Progenitor cell of endocrine pancreas (in vitro differentiated cells): ENCODE measurements at places on chromosomes 5 and 9. TPM values are rescaled to one million over a fixed set of nuclear protein-coding genes. Genes with fewer than 3 reads are reported as not detected.

GRCh38 chr9:127485995-127486394 is 34.7 kb downstream of the LRSAM1 start:
- no peak for DNase-seq

IL31RA gene
- total RNA-seq: 0.17 TPM in 1 of 2 replicates, not detected in the other

DNA sequence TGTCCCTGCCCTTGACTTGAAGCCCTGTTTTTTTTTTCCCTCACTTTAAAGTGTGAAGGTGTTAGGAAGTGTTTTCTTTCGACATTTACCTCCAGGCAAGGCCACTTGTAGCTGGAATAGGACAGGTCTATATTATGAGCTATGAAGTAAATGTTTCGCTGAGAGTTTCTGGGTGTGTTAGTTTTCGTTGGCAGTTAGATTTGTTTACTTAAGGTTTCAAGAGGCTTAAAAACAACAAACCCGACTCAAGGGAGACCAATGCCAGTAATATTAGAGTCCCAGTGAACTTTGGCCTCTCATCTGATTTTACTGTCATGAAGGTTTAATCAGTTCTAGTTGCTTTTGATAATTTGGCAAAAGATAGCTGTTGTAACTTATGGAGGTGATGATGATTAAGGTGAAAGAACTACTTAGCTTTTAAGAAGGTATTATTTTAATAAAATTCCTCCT is 25.2 kb downstream of the OCLN start:
- no peak for DNase-seq

CER1 gene
- total RNA-seq: 0.73 TPM in 1 of 2 replicates, not detected in the other

DNA sequence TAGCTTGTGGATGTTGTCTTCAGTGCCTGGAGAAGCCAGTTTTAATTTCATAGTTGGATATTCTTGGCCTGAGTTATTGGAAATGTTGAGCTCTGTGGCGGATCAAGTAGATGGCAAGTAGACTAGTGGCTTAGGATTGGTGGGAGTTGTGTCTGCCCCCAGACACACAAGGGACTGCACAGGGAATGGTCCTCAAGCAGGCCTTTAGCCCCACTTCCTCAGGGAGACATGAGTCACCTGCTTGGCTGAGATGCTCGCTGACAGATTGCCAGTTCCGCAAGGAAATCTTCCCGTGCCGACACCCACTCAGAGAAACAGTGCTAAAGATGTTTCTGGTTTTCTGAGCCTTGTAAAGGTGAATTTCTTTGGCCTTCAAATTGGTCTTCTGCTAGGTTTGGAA is 18.8 kb upstream of the CATSPER3 start:
- no peak for DNase-seq

PROP1 gene
- total RNA-seq: not detected in 2 replicates

BRINP1 gene
- total RNA-seq: 0.79 and 1.1 TPM in 2 replicates

GRCh38 chr5:56596155-56596554 is 219.2 kb upstream of the MAP3K1 start:
- DNase-seq: no peak

SLCO6A1 gene
- 2.0 and 4.9 TPM in 2 replicates for total RNA-seq

MRPS2 gene
- 36.5 and 40.0 TPM in 2 replicates for total RNA-seq

- no peak for DNase-seq
These were observed 1231.9 kb upstream of the C9orf72 start for GRCh38 chr9:28805197-28805596.

DIRAS2 gene
- total RNA-seq: not detected in 2 replicates

PCDHGC3 gene
- total RNA-seq: 25.8 and 29.7 TPM in 2 replicates

DNA sequence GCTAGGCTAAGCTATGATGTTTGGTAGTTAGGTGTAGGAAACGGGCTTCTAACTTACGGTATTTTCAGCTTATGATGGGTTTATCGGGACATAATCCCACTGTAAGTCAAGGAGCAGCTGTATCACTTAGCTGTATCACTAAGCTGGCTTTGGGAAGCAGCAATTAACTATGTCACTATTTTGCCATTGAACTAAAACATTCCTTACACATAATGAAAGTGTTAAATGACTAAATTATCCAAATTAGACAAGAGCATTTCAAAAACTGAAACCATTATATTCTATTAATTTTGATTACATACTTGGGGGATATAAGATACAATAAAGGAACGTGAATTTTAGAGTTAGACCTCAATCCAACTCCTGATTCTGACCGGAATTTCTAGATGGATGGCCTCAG is 188.3 kb downstream of the AGTPBP1 start:
- DNase-seq: no peak

- DNase-seq: no peak
These were observed 48.7 kb upstream of the POMT1 start for GRCh38 chr9:131454028-131454427.

DNA sequence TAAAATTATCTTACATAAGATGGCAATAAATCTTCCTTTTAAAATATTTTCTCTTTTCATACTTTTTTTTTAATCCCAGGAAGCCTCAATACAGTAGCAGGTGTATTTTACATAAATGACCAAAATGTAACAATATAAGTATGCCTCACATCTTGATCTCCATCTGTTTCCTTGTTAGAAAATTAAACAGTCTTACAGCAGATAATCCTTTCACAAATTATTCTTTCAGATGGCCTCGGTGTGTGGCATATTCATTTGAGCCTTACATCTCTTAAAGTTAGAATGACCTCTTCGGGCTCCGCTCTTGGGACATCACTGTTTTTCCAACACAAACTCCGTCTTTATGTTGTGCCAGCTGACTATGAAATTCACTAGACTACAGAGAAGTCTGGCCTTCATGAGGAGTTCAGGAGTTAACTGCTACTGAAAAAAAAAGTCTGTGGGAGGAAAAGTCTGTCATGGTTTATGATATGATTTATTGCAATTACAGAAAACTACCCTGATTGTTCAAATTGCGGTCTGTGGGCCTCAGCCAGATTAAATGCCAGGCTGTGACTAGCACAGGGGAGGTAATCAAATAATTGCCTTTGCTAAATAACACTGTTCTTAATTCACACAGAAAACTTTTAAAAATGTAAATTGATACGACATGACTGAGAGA is 292.9 kb upstream of the PUM3 start:
- DNase-seq: no peak

GRCh38 chr5:107169867-107170266 is 500.9 kb downstream of the EFNA5 start:
- DNase-seq: no peak

DNA sequence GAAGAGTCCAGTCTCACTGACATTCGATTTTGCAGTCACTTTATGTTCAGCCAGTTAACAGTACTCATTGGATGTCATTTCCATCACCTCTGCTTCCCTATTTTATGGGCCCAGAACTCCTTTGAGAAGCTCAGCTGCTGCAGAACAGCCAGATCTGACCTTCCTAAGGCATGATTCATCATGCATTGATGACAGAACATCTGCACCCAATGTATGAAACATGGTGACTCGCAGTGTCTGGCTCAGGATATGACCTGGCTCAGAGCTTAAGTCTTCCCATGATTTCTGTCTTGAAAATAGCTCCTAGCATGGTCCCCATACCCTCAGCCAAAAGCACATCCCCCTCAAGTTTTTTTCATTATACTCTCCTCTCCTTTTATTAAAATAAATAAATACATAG is 92.6 kb upstream of the TRIM32 start:
- DNase-seq: no peak

DNA sequence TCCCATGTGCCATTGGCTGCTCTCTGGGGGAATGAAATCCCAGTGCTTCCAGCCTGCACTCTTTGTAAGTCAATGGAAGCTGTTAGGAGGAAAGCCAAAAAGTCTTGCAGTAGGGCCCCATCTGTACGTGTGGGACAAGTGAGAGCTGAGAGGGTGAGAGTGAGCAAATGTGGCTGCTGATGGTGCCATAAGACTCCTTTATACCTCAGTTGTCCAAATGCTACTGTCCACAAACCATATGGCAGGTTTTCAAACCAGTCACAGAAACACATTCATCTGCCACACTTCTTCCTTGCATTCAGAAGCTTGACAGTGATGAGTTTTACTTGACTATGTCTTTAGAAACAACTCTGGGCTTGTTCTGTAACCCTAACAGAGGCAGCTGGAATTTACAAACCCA is 543.8 kb downstream of the CSNK1G3 start:
- no peak for DNase-seq

PELO gene
- 11.0 and 11.8 TPM in 2 replicates for total RNA-seq

GRCh38 chr5:81397176-81397575 is 3.2 kb upstream of the ACOT12 start:
- no peak for DNase-seq

DNA sequence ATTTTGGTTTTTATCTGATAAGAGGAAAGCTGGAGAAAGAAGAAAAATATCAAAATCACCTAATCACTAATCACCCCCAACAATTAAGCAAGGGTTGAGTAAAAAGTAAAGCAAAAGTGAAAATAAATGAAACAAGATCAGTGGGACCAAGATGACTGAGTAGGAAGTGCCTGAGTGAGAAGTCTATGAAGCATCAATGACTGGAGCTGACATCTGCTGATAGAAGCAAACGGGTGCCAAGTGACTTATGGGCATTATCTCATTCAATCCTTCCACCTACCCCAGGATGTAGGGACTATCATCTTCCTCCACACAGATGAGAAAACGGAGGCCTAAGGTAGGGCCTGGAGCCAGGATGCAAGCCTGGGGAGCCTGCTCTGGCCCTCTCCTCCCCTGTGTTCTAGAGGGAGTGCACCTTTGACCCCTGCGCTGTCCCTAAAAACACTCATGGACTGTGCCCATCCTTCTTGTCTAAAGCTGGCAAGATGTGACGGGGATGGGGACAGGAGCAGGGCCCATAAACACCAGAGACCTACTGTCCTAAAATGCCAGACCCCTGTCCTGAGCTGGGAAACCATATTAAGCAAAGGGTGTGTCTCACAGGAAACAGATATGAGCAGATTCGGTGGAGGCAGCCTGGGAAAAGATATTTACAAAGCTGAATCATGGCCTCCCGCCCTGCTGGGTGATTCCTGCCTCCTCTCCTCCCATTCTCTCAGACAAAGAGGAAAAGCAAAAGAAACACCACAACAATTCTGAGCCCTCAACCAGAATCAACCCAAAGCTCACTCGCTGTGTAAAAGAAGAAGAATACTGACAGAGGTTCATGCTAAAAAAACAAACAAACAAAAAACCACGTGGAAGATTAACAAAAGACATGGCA is 116.0 kb downstream of the AUH start:
- no peak for DNase-seq

DNA sequence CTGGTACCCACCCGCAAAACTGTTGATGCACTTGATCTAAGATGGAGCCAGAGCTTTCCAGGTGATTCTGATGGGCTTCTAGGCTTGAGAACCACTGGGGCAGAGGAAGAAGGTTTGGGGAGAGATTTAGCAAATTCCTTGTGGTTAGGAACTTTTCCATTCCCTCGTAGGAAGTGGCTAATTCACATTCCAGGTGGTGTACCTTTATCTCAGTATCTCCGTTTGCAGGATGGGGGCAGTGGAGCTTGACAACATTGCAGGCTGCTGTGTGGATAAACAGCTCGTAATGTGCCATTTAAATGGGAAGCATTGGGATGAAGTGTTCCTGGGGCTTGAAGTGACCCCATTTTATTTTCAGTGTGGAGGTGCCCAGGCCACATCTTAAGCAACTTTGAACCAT is 172.9 kb upstream of the IL12B start:
- DNase-seq: no peak

MRPL50 gene
- 14.4 and 16.1 TPM in 2 replicates for total RNA-seq

NSA2 gene
- total RNA-seq: 74.8 and 78.3 TPM in 2 replicates

PWWP2A gene
- total RNA-seq: 33.3 and 42.7 TPM in 2 replicates

DNA sequence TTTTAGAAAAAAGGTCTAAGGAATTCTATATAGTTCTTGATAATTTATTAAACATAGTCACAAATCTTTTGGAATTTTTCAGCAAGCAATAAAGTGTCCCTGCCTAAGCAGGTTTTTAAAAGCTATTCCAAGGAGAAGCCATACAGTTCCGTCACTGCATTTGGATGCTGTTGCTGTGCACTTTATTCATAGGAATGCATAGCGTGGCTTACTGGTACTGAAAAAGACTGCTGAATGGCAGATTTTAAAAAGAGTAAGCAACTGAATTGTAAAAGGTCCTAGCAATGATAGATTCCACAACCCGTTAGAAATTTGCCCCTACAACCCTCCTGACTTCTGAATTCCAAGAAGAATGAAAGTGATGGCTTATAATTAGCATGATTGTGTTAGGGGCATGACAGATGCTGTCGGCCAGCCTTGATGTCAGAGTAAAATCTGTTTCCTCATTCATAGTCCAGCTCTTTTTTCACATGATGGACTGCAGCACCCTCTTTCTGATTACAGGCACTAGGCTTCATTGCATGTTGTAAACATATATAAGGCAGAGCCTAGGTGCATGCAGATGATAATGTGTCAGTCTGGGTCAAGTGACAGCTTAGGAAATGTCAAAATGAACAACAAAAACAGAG is 227.0 kb downstream of the PDE4D start:
- DNase-seq: no peak

GRCh38 chr9:136565086-136565714 is 19.4 kb upstream of the NOTCH1 start:
- no peak for DNase-seq

- no peak for DNase-seq
These were observed 1028.5 kb downstream of the CDH18 start for GRCh38 chr5:18959535-18959934.

PCDHGC5 gene
- total RNA-seq: 1.2 and 1.3 TPM in 2 replicates
